ENCODE measurements at places on chromosomes 4 and X.

DNA sequence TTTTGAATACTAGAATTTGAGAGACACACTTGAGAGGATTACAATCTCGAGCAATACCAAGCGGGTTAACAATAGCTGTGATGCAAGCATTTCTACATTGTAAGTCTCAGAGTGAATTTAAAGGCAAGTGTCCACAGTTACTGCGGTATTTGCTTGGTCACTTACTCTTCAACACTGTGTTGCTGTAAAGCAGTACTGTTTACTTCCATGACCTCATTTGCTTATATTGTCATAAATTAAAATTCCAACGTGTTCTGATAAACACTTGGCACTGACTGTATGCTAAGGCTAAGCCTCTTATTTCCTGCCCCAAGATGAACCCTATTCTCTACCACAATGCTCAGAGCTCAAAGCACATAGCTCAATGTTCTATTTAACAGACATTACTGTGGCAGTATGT, 11.1 kb downstream of the EXOC1L start:
- no peak for DNase-seq

- DNase-seq: no peak
Observed at GRCh38 chrX:145068450-145068849, 178.9 kb upstream of the SPANXN1 start.

DNA sequence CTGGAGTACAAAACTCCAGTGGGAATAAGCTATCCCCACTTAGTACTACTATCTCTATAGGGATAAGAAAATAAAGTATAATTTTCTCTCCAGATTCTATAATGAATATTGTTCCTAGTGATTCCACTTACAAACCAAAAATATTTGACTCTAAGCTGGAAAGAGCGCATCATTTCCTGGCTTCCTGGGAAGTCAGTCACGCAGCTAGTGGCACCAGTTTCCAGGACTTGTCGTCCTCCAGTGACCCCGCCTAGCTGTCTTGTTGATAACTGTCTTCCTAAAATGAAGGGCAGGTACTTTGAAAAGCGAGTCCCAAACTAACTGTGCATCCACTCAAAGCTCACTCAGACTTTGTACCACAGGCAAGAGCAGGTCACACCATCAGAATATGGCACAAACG, 39.3 kb downstream of the LNX1 start:
- DNase-seq: no peak

DNA sequence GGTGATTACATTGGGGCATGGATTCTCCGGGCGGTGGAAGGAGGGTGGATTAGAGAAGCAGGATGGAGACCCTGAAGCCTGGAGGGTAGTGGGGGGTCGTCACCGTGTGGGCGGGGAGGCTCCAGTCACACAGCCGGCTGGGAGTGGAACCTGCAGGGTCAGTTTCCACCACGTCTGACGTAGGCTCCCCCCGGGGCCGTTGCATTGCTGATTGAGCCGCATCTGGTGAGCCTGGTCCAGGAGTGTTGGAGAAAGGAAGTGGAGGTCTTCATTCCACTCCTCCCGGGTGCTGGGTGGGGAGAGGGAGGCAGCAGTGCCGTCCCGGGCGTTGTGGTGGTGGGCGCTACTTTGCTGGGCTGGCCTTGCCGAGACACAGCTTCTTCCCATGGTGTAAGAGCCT, 28.1 kb downstream of the TBC1D14 start:
- DNase-seq: no peak

DNA sequence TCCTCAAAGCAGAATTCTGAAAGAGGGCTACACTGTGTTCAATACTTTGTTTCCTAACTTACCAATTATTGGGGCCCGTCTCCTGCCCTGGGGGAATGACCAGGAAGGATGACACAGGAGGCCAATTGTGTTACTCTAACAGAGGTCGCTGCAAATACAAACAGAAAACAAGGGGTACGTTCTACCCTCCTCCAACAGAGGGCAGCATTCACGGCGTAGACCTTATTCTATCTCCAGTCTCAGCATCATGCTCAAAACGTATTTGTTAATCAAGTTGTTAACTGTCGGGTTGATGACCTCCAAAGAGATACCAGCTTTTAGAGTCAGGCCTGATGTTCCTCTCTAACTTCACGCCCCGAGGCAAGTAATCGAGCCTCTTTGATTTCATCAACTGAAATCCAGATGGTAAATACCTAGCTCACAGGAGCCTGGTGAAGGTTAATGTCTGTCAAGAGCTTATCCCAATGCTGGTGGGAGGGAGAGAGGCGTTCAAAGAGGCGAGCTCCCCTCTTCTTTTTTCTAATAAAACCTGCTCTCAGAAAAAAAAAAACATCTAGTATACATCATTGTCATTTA, 181.0 kb upstream of the KCNIP4 start:
- peak; percentile 76 for DNase-seq

- DNase-seq: peak; percentile 29
Observed at GRCh38 chrX:138191998-138192397, 519.5 kb downstream of the FGF13 start.

DNA sequence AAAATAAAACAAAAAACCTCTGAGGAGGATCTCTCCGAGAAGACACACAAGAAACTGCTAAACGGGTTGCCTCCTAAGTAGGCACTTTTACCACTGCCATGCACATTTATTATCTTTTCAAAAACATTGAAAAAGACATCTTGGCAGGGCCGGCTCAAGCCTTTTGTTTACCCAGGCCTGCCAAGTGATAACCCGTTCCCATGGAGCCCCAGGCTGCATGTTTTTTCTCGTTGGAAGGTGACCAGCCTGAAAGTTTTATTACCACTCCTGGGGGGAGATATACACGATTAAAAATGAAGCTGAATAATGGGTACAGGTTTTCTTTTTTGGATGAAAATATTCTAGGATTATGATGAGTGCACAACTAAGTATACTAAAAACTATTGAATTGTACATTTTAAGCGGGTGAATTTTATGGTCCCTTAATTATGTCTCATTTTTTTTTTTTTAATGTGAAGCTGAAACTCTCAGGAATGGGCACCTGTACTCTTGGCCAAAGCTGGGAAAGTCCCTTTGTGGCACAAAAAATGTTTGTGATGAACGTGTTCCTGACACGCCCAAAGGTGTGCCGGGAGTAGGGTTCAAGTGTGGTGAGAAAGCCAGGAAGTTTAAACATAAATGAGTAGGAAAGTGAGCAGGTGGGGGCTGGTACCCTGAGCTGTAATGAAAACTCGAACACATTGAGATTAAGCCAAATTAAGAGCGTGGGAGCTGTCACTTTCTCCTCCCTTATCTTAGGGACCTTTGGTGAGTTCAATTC, 1.5 kb upstream of the MAP7D2 start:
- no peak for DNase-seq

DNA sequence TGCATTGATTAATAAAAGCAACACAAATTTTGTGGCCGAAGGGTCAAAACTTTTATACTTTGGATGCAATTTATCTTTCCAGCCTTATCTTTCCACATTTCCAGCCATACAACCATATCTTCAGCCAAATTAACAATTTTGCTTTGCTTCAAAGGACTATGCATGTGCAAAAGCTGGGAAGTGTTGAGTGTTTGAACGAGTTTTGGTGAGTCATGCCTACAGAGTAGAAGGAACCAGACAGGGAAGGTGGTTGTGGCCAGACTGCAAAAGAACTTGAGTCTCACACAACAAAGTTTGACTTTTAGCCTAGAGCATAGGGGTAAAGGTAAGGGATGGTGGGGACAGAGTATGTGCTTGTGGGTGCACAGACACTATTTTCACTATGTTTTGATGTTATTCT, 53.0 kb upstream of the GABRA2 start:
- DNase-seq: no peak

DNA sequence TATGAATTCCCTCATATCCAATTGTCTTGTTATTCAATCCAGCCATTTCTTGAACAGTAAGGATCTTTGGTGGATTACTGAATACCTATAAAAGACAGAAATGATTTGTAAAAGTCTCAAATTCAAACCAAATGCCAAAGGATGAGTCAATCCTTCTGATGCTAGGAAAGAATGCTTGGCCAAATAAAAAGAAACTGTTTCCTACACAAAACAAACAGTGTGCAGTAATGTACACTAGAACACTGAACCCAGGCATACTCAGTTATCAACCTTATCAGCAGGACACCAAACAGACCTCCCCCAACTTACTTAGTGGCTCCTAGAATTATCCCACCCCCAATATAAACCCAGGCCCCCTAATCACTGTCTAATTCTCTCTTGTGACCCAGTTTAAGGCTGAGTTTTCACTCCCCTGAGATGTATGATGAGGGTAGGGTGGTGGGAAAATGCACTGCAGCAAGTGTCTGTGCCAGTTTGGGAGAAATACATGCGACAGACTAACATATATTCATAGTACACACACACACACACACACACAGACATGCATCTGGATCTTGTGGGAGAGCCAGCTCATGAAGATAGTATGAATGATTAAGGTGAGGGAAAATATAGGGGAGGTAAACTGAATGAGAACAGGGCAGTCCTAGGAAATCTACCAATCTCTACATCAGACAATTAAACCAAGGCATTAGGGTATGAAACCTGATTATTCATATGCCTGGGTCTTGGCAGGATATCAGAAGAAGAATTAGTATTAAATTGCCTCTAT, 35.0 kb downstream of the CLDN2 start:
- no peak for DNase-seq

DNA sequence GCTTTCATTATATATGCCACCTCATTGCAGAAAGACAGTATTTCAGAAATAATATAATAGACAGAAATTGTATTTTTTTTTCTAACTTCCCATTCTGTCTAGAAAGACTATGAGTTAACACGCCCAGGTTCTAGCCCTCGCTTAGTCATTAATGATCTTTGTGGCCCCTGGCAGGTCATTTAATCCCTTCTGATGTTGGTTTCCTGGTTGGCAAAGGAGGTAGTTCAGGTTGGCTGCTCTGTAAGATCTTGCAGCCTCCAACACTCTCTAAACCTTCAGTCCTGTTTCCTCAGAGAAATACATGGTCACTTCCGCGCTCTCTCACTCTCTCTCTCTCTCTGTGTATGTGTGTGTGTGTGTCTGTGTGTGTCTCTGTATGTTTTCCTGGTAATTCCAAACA, 156.3 kb upstream of the NOCT start:
- DNase-seq: no peak

DNA sequence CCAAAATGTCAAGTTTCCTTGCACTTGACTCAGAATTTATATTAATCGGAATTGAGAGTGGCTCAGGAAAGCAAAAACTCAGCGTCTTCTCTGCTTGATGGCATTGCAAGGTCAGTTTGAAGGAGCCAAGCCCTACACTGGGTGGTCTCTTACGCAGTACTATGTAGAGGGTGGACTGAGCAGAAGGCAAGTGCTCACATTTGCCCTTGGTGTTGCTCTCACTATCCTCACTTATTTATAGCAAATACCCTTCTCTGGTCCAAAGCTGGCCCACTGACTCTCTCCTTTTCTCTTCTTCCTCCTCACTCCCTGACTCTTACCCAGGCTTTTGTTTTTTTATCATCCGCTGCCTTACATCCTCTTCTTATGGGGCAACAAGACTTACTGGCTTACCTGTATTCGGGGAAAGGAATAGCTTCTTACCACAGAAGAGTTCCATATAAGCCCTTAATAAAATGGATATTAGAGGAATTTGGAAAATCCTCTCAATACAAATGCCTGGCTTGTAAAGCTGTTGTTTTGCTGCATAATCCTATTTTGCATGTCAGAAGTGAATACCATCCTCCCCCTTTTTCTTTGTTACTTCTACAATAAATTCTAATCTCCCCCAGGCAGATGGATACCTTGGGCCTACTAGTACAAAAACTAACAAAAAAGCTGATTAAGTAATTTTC, 24.8 kb upstream of the GATB start:
- DNase-seq: no peak

DNA sequence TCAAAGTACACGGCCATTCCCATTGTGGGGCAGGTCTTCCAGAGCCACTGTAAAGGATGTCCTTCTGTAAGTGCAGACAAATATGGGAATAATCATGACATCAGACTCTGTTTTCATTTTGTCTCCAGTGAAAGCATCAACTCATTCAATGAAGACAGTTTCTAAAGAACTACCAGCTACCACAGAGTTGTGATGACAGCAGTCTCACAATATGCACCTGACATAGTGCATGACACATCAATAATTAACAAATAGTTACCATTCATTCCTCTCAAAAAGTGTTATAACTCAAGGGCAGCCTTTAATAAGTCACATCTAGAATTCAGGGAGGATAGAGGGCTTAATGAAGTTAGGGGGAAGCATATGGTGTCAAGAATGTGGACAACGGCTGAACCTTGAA, 20.2 kb downstream of the MTTP start:
- DNase-seq: no peak

DNA sequence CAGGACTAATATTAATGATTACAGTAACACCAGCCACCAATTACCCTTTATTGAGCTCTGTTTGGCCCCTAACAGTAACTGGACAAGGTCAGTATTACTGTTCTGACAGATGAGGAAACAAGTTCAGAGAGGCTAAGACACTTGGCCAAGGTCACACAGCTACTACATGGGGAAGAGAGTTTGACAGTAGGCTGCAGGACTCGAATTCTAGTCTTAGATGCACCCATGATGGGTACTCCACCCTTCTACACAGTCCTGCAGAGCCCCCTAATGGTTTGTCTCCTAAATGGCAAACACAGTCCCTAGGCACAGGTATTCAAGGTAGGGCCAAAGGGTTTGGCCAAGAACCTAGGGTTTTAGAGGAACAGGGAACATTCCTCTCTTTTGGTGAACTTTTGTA, 93.9 kb downstream of the NSUN7 start:
- peak; percentile 41 for DNase-seq

DNA sequence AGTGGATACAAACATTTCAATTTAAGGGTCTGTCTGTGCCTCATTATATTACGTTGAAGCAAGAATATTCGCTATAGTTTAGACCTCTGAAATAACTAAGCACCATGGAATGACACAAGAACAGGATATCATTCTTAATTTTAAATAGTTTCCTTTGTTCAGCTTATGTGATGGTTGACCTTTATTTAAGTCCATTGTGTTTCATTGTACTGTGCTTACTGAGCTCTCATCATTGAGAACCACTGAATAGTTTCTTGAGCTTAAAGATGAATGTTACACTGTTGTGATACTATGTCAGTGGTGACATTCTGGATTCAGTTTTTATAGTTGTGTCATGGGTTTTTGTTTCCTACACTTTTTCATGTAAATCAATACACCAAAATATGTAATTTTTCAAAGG, 239.3 kb downstream of the RPA4 start:
- DNase-seq: no peak

DNA sequence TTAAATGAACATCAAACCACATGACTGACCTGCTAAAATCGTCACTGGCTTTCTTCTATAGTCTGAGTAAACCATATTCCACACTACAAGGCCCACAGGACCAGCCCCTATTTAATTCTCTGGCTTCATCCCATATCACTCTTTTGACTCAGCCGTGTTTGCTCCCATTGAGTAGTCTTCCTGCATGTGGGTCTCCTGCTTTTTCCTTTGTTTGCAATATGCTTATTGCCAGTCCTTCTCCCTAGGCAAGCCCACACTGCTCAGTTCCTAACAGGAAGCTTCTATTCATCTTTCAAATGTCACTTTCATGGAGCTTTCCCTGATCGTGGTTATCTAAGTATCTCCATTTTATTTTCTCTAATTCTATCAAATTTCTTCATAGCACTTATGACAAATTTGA, 329.6 kb downstream of the RAPGEF2 start:
- no peak for DNase-seq

DNA sequence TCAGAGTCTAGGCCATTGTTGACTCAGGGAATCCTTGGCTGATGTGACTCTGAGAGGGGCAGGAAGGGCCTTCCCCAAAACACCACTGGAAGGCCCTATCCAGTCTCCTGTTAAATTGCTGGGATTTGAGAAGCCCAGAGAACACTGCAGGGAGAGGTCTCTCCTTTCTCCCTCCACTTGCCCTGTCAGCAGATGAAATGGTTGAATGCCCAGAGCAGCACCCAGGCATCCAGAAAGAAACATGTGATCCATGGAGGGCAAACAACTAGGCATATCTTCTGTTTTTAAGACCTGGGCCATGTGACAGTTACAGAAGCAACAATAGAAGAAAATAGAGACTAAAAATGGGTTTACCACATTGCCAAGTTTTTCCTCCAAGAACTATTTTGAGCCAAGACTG, 291.1 kb downstream of the QDPR start:
- DNase-seq: no peak

Measured in H9 (cell line).